ENCODE measurements at places on chromosomes 1 and 21.

DNA sequence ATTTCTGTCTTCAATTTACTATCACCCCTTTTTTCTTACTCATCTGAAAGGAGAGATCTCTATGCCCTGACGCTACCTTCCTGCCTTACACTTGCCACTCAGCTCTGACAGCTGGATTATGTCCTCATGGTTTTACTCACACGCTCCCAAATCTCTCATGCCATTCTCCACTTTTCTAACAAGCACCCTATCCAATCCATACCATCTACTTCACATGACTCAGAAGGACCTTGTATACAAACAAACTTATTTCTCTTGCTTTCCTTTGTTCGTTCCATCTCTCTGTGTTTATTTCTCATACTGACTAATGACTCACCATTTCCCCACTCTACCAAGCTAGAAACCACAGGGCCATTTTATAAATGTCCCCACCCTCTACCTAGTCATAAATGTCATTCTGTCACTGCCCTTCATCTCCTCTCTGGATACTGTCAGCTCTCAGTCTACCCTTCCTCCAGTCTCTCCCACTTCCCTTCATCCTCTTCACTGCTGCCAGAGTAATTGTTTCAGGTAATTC, 87.3 kb downstream of the USP24 start:
- DNase-seq = no peak

- DNase-seq = peak; percentile 36
These were observed 86.5 kb upstream of the ATP1A1 start for GRCh38 chr1:116286541-116286971.

- DNase-seq = peak; percentile 78
These were observed 10.4 kb downstream of the DCAF8 start for GRCh38 chr1:160251687-160252526.

DNA sequence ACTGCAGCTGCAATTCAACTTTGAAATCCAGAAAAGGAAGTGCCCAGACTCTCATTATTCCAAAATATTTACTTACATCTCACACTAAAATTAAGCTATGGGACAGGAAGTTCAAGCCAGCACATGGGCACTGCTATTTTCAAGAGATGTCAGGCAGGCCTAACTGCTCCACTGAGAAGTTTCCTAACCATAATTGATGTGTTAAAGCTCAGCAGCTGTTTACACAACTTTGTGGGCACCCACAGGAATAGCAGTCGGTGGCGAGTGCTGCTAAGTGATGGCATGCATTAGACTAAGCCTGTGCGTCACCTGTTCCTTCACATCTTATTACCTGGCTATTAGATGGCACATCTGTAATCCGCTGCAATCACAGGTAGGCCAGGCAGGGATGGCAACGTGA, 303.3 kb upstream of the DAB1 start:
- no peak for DNase-seq

GRCh38 chr1:6517435-6517851, 26.0 kb upstream of the PLEKHG5 start:
- peak; percentile 75 for DNase-seq

- DNase-seq = no peak
These were observed 155.0 kb downstream of the PLXNA2 start for GRCh38 chr1:208089149-208089548.

DNA sequence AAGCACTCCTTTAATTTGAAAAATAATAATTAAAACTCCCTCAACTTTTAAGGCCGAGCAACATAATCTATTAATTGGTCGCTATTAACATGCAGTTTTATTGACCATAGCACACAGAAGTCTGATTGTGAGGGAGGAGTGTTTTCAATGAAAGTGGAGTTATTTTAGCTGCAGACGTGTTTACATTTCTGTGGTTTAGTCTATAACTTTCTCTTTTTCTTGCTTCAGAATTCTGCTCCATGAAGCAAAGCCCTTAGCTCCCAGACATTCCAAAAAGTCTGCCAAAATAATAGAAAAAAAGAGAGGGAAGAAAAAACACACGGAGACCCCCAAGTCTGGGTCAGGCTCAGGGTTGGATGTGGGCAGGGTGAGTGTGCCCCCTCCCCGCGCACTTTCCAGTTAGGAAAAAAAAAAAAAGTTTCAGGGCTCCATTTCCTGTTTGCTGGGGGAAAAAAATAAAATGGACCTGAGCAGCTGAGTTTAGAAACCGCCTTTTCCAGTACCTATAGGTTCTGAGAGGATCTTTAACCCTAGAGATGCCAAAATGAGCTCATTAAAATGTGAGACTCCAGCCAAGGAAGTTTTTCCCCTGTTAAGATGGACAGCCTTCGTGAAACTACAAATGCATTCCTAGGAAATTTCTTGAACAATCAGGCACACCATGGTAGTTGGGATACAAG, 143.7 kb upstream of the ETS2 start:
- no peak for DNase-seq

DNA sequence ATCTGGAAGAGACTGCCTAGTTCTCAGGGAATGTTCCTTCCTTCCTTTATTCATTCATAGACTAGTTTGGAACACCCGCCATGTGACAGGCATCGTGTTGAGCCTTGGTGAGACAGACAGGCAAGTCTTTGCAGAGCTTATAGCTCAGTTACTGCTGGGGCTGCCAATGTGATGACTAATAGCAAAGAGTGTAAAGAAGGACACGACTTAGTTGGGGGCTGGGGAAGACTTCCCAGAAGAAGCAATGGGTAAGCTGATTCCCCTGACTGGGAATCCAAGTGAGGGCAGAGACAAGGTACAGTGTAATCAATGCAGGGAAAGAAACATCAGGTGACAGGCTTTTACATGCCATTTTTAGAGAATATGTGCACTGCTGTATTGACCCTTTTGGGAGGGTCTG, 51.2 kb downstream of the TENT5C start:
- DNase-seq = no peak

DNA sequence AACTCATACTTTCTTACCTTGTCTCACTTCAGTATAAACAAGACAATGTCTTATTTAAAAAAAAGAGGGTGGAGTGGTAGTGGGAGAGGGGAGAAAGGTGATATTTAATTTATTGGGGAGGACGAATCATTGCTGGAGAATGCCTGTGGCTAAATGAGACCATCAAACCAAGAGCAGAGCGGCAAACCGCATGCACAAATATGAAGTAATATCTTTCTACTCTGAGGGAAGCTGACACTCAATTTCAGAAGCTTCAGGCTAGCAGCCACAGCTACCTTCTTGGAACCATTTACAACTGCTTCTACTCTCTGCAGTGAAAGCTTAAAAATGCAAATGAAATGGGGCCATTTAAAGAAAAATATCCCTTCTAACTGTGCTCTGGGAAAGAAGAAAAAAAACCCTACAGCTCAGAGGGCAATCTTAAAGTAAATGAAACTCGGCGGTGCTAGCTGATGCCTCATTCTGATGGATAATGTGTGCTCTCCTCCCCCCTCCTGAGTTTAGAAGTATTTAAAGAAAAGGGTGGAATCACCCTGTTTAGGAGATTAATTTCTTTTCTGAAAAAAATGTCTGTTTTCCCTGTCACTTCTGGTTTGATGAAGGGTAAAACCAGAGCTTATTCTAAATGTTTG, 178.2 kb upstream of the CAMK1G start:
- DNase-seq = no peak

DNA sequence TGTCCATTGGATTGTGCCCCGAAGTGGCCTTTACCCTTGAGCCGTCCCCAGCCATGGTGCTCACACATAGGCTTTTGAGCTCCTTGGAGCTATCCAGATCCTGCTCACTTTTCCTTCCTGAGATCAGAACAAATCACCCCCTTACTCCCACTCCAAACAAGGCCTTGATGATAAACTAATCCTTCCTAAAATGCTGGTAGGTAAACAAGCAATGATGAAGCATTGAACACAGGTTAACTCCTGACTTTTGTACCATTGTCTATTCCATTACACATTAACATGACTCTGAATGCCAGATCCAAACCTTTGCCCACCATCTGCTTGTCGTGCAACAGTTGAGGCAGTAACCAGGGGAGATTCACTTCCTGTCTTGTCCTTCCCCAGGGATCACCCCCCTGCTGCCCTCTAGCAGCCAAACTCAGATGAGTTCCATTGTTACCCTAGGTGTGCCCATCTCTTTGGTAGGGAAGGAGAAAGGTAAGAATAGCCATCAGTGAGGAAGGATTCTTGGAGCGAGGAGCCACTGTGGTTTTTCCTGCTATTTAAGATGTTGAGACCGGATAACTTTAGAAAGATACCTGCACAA, 79.5 kb upstream of the DNAJC6 start:
- DNase-seq = no peak

GRCh38 chr1:97308131-97308530, 586.5 kb downstream of the PTBP2 start:
- no peak for DNase-seq

GRCh38 chr1:14613926-14614325, 15.4 kb downstream of the KAZN start:
- DNase-seq = no peak

GRCh38 chr1:76862447-76862846, 4.8 kb upstream of the ST6GALNAC5 start:
- no peak for DNase-seq

DNA sequence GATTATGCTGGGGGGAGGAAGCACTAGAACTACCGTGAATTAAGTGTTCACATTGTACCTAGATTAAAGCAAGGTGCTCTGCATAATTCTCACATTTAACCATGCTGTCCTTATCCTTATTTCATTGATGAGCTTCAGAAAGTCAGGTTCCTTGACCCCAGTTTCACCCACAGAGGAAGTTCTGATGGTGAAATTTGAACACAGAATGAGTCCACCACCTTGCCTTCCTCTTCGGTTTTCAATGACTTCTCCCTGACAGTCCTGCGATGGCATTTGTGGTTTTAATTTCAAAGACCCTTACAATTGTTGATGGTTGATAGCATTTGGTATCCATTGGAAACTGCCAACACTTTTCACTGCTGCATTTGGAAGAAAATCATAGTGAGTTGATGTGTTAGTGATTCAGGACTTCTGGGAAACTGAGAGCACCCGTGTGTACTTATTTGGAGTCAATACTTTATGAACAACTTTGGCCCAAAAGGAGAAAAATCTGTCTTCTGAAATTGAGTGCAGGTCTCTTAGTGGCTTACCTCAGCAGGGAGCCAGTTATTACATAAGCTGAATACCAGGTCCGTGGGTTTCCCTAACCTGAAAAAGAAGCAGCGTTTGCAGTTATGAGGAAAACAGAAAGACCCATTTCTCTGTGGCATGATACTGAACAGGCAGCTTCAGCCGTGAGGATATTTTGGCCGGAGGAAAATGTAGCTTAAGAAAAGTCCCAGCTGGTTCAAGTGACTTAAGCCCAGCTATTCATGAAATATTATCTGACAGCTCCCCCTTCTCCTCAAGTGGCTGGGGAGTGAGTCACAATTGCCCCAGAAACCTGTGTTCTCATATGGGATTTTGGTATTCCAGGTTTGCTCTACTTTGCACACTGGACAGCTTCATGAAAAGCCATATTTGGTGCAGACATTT, 47.5 kb downstream of the ROR1 start:
- DNase-seq = no peak
